Right ventricle myocardium superior (tissue), 1 donor: ENCODE measurements at places on chromosomes 3 and 15. TPM values are rescaled to one million over a fixed set of nuclear protein-coding genes. Genes with fewer than 3 reads are reported as not detected.
A peak's percentile ranks its signal among the peaks of the same experiment; 100 is the strongest.

Gene GRM7
- total RNA-seq: not detected

DNA sequence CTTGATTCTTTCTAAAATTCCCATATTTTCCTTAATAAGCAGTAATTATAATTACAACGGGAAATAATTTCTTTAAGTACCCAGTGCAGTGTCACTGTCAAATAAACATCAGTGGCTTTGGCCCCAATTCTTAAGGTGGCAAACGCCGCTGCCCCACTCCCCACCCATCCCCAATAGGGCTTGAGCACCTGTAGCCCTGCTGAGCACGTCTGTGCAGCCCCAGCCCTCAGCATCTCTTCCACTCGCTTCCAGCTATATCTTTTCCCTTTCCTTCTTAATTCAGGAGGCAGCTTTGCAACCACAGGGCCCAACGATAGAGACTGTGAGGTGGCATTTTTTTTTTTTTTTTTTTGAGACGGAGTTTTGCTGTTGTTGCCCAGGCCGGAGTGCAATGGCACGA, 9.0 kb downstream of the PPM1M start:
- DNase-seq: no peak

DNA sequence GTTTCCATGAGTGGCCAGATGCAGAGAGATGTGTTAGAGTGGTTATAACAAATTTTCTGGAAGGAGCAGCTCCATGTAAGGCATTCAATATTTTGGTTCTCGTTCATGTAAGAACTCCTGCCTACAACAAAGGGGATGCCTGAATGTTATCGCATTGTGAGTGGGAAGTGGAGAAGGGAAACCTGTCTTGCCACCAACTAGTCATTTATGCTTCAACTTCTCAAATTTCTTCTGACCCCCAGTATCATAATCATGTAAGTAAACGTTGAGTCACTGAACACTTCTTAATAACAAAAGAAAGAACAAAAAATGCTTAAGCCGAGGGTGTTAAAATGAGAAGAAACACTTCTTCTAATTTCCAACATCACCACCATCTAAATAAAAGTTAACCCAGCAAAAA, 62.0 kb upstream of the MRPL3 start:
- no peak for DNase-seq

GRCh38 chr15:25737218-25737643, 125.9 kb downstream of the ATP10A start:
- DNase-seq: peak; percentile 65

GRCh38 chr3:79154865-79155264, 612.9 kb downstream of the ROBO1 start:
- no peak for DNase-seq

GRCh38 chr3:97102641-97103040, 288.2 kb downstream of the EPHA6 start:
- DNase-seq: no peak

Gene PLA2G4D
- total RNA-seq: not detected

Gene GOLGA6A
- total RNA-seq: not detected

Gene KNG1
- 0.43 TPM for total RNA-seq

DNA sequence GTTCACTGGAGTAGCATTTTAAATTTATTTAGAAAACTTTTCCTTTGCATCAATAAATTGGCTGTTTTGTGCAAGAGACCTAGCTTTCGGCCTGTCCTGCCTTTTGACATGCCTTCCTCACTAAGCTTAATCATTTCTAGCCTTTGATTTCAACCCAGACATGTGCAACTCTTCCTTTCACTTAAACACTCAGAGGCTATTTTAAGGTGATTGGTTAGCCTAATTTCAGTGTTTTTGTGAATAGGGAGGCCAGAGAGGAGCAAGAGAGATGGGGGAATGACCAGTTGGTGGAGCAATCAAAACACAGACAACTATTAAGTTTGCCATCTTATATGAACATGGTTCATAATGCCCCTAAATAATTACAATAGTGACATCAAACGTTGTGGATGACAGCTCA, 333.4 kb downstream of the SLC9A9 start:
- no peak for DNase-seq

GRCh38 chr3:36729204-36730056, 34.9 kb downstream of the DCLK3 start:
- DNase-seq: no peak

DNA sequence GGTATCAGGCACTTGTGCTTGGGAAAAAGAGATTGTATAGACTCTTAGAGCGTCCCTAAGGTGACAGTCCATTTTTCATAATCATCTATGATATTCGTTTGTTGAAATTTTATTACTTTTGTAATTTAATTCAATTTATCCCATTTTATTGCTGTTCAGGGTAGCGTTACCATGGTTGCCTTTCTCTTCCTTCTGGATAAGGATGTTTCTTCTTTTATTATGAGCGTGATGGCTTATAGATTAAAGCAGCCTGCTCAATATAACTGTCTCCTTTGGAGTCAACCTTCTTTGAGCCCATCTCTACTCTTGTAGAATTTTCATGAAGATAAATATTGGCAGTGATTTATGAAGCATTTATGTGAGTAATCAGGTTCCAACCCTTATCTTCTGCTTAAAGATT, 182.0 kb downstream of the LRTM1 start:
- no peak for DNase-seq

DNA sequence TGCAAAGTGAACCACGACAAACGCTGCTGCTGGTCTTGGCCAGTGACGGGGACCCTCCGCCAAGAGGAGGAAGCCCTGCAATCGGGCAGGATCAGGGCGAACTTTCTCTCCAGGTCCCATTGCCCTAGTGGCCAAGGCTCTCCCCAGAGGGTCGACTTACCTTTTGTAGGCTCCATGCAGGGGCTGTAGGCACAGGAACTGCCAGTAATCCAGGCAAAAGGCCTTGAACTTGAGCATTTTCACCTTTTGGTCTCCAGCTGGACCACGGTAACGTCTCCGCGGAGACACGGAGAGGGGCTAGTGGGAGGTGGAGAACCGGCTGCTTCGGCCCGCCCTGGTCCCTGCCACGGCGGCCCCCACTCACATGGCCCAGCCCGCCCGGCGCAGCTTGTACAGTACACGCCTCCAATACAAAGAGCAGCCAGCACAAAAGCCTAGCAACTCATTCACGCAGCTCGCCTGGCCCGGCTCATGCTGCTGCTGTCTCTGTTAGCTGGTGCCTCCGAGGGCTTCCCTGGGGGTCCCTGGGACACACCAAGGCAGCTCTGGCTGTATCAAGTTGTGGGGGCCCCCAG, 31.0 kb downstream of the IQSEC1 start:
- no peak for DNase-seq

GRCh38 chr3:167787440-167787839, 51.9 kb downstream of the SERPINI1 start:
- no peak for DNase-seq

Gene MESP2
- 0.13 TPM for total RNA-seq

Gene HRG
- total RNA-seq: not detected

DNA sequence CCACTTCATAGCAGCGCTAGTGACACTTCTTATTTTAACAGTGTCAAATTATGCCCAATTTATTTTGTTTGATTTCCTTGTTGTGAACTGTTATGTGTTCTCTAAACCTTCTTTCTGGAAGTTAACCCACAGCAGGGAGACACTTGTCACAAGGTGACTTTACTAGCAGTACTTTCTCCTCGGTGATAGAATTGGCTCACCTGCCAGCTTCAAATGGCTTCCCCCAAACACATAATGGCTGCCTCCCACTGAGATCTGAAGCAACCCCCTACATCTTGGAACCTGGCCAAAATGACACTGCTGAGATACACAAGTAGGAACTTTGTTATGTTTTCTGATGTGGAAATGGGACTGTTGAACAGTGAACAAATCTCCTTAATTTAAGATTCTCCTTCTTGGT, 238.8 kb upstream of the DPH6 start:
- no peak for DNase-seq
